NCI-H1436 (cell line): ENCODE measurements at places on chromosomes 12 and 14.
A peak's percentile ranks its signal among the peaks of the same experiment; 100 is the strongest.

- no peak for DNase-seq
Measured at GRCh38 chr12:120381752-120382419, 12.9 kb upstream of the MSI1 start.

- DNase-seq: no peak
Measured at GRCh38 chr14:58584383-58584782, 53.4 kb upstream of the DACT1 start.

GRCh38 chr12:18906395-18906794 lies 168.5 kb downstream of the CAPZA3 start:
- no peak for DNase-seq

GRCh38 chr12:123337070-123337469 lies 27.6 kb downstream of the SBNO1 start:
- no peak for DNase-seq

DNA sequence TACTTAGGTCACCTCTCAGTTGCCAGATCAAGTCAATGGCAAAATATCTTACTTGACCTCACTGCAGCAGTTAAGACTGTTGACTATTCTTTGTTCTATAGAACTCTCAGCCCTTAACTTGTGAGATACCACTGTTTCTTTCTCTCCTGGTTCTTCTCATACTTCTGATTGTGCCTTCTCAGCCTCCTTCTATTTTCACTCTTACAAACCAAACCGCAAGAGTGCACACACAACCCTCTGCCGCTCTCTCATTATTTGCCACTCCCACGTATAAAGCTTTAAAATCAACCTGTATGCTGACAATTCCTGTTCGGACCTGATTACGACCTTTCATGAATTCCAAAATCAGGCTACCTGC lies 4.5 kb downstream of the E2F7 start:
- DNase-seq: no peak

DNA sequence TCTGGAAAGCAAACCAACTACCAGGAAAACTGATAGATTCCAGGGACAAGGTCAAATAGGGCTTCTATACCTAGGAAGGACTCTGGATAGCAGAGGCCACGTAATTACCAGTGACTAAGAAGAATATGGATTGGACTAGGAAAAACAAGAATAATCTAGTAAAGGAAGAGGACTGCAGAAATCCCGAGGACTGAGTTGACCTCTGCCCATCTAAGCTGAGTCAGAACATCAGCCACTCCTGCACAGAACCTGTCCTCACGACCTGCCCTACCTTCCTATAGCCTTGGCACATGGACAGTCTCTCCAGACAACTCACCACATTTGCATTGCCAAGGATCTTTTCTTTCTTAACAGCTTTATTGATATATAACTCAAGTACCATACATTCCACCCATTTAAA lies 2.3 kb downstream of the OR6J1 start:
- no peak for DNase-seq

GRCh38 chr14:64549016-64549415 lies 745 bp upstream of the PPP1R36 start:
- no peak for DNase-seq

DNA sequence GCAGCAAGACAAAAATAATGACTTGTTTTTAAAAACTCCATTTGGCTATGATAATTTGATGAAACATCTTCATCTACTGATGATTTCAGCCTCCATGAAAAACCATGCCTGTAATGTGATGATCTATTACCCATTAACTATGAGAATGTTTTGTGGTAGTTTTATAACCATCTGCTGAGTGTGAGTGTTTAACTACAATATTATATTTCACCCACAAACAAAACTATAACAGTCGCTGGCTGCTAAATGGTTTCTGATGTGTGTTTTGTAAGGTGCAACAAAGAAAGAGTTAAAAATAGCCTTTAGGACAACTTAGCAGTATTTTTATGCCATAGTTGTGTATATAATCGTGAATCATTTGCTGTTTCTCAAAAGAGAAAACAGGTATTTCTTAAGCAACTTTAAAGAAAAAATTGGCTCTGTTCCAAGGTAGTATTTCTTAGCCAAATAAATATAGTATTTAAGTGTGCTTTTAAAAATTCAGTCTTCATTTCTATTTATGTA lies 4.9 kb downstream of the PTHLH start:
- DNase-seq: no peak

DNA sequence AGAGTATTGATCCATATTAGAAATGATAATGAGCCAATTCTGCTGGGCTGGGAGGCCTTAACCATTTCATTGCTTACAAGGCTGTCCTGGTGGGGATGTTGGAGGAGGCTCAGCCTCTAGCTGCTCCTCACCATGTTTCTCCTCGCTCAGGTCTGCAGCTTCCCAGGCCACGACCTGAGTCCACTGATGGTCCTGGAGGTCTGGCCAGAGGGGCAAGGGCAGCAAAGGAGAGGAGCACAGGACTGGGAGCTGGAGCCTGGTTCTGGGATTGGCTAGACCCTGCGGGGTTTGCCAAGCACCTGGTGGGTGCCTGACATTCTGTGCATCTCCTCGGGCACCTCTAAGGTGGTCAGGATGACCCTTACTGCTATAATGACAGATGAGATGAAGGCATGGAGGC lies 92.6 kb downstream of the KIF26A start:
- no peak for DNase-seq

DNA sequence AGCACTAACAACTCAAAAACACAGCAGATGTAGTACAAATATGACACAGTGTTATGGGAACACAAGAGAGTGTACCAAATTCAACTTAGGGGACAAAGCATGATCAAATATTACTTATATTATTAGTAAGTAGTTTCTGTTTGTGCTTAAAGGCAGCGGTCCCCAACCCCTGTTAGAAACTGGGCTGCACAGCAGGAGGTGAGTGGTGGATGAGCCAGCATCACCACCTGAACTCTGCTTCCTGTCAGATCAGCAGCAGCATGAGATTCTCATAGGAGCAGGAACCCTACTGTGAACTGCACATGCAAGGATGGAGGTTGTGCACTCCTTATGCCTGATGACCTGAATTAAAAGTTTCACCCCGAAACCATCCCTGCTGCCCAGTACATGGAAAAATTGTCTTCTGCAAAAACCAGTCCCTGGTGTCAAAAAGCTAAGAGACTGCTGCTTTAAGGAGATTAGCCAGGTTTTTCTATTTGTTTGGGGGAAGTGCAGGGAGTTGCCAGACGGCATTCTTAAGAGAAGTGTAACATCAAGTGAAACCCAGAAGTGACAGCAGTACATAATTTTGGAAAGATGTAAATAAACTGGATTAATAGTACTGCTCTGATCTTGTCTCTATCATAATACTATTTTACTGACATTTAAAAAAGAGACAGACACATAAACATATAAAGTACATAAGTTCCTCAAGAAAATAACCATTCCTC lies 26.7 kb downstream of the GTF2A1 start:
- DNase-seq: no peak

DNA sequence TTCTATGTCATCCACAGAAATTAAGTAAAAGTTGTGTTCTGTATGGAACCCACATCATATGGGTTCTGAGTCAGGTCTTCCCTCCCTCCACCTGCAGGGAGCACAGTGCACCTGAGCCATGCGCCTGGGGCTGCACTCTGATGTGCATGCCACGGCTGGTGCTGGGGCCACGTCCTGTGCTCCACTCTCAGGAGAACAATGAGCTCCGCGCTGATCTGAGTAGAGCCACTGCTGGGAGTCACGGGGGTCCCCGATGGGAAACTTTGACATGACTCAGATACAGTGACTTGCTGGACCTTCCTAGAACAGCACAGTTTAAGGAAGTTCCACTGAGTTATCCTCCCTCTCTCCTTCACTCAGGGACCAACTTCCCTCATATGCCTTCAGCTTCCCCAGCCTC lies 683.4 kb downstream of the TMEM121 start:
- DNase-seq: no peak

DNA sequence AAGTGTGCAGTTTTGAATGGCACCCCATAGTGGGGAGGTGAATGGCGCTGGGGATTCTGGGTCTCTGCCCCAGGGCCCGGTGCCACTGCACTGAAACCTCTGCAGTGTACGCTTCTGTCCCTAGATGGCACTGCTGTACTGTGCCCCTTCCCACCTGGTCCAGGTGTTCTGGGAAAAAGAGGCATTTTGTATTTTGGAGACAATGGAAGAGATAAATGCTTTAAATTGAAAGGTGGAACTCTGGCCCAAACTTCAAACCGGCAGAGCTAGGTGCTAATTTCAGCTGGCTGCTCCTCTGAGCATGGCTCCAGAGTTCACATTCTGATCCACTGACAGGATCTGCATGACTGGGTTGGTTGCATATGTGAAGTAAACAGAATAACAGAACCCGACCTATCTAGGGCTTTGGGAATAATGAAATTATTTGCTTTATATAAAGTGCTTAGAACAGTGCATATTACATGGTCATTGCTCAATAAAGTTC lies 52.2 kb downstream of the KRT80 start:
- DNase-seq: peak; percentile 48

DNA sequence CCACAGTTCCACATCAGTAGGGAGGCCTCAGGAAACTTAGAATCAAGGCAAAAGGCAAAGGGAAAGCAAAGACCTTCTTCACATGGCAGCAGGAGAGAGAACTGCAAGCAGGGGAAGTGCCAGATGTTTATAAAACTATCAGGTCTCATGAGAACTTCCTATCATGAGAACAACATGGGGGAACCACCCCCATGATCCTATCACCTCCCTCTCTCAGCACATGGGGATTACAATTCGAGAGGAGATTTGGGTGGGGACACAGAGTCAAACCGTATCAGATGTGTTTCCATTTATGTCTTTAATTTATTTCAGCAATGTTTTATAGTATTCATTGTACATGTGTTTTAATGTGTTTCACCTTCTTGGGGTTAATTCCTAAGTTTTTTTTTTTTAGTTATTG lies 25.8 kb downstream of the METAP2 start:
- DNase-seq: no peak

GRCh38 chr12:52013626-52014310 lies 7.0 kb downstream of the TAMALIN start:
- DNase-seq: no peak

DNA sequence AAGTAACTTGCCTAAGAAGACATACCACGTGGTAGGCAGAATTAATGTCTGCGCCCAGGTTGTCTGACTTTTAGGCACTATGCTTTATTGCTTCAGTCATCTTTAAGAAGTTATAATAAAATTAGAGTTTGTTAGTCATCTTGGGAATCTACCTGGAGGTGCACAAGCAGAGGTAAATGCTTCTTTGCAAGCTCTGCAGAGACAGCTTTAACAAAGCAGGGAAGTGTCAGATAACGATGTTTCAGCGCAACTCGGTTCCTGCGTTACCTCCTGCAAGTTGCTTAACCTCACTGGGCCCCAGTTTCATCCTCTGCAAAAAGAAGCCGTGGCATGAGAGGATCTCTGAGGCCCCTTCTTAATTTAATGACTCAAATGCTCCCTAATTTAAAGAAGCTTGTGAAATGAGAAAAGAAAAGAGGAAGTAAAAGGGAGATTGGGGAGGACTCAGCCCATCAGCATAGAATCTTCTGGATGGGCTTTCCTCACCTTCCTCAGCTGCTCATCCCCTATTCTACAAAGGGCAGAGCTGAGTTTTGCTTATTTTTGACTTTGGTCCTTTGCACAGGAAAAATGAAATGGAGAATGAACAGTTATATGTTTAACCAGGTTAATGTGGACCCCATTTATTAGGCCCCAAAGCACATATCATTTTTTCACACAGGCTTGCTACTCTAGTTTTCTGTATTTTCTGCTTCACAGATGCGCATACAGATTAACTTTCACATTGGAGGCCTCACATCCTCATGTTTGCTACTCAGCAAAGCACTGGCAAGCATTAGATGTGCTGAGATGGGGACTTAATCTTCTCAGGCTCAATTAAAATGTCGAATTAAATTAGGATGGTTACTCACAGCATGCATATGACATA lies 5.1 kb downstream of the ARHGDIB start:
- DNase-seq: no peak

GRCh38 chr12:102010265-102010994 lies 51.4 kb downstream of the WASHC3 start:
- DNase-seq: no peak

DNA sequence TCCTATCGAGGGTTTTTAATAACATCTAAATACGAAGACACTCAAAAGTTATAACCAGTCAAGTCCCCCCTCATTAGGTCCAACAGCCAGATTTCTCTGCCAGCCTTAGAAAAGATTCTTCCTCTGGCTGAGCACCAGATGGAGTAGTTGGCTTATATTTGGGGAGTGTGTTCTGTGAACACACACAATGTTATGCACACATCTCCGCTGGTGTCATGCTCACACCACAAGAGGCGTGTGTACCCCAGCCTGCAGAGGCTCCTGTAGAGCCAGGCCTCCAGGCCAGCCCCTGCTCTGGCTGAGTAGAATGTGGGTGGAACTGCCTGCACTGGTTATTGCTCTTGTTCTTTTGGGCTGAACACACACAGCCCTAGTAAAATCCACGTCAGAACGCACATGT lies 64.0 kb downstream of the PIWIL1 start:
- peak; percentile 0 for DNase-seq

DNA sequence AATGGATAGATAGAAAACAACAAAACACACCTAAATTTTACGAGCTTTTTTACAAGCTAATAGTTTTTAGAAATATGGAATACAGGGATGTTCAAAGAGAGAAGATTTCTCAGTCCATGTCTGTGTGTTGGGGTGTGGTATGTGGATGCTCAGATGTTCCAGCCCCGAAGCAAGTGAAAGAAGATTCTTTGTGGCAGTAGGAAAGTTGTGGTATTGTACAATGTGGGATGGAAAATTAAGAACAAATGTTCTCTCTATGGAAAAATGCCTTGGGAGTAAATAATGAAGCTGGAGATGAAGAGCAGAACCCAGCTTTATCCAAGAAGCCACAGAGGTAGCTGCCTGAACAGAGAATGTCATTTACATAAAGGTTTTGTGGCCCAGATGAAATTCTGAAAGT lies 150.3 kb upstream of the PRKD1 start:
- DNase-seq: no peak

DNA sequence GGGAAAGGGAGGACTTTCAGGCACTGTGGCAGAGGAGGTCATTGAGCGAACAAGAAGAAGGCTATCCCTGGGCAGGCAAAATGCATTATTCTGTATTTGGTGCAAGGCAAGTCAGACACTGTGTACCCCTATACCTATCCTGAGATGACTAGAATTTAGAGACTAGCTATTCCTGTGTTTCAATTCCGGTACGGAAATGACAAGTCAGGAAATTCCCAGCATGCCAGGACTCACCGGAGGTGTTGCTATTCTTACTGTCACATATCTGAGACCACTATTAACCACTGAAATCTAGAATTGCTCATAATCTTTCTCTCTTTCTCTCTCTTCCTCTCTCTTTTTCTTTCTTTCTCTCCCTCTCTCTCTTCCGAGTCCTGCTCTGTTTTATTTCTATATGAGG lies 297.1 kb downstream of the PDZRN4 start:
- no peak for DNase-seq

- no peak for DNase-seq
Measured at GRCh38 chr12:56833780-56834179, 70.7 kb downstream of the HSD17B6 start.

DNA sequence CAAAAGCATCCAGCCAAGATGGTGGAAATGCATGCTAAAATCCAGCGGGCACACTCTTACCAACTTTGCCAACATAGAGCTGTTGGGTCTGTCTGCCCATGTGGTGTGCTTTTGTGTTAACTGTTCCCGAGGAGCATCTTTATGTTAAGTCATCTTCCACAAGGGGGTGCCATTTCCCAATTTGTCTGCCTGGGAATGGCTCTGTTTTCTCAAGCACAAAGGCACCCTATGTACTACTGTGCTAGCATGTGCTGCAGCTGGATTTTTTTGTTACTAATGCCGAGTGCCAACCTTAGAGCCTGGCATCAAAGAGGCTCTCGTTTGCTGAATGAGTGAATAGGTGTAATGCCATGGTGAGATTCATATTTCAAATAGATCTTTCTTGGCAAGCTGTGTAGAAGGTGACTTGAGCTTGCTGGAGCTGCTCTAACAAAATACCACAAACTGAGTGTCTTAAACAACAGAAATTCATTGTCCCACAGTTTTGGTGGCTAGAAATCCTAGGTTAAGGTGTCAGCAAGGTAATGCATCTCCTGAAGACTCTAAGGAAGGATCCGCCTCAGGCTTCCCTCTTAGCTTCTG lies 74.3 kb downstream of the TRHDE start:
- DNase-seq: peak; percentile 36
